Activated CD4-positive, CD25-positive, alpha-beta regulatory T cell (primary cell): ENCODE measurements at places on chromosomes 2 and 18.

DNA sequence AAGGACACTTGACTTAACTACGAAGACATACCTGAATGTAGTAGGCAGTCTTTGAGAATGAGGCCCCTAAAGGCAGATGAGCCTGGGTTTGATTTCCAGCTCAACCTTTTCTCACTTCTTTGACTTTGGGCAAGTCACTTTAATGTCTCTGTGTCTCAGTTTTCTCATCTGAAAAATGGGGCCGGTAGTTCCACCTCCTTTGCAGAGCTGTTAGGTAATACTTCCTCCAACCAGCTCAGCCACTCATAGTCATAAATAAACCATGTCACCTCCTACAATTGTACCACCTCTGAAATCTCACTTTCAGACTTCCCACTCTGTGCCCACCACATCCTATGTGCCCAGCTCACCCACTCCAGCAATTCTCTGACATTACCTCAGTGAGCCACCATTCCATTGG, 10.4 kb downstream of the ARHGAP25 start:
- DNase-seq = no peak

DNA sequence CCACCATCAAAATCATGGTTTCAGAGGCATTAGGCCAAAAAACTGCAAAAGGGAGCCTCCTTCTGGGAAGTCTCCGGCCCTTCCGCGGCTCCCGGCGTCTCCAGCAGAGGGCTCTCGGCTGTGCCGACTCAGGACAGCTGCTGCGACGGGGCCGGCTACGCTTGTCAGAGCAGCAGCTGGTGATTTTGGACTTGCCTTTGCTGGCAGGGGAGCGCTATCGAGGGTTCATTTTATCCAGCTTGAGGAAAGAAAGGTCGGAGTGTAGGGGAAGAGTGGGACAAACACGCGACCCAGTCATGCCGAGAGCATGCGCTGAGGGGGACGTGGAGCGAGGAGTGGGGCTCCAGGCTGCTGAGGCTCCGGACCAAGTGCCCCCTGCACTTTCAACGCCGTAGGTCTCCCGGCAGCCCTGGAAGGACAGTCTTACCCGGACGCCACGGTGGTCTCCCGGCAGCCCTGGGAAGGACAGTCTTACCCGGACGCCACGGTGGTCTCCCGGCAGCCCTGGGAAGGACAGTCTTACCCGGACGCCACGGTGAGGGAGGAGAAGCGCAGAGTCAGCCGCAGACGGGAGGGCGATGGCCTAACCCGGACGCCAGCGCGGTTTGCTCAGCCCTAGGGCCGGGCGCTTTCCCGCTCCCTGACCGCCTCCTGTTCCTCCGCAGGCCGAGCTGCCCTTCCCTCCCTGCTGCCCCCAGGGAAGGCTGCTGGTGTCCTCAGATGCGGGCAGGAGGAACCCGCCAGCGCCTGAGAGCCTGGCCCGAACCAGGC, 21.7 kb downstream of the DDX18 start:
- peak; percentile 8 for DNase-seq

DNA sequence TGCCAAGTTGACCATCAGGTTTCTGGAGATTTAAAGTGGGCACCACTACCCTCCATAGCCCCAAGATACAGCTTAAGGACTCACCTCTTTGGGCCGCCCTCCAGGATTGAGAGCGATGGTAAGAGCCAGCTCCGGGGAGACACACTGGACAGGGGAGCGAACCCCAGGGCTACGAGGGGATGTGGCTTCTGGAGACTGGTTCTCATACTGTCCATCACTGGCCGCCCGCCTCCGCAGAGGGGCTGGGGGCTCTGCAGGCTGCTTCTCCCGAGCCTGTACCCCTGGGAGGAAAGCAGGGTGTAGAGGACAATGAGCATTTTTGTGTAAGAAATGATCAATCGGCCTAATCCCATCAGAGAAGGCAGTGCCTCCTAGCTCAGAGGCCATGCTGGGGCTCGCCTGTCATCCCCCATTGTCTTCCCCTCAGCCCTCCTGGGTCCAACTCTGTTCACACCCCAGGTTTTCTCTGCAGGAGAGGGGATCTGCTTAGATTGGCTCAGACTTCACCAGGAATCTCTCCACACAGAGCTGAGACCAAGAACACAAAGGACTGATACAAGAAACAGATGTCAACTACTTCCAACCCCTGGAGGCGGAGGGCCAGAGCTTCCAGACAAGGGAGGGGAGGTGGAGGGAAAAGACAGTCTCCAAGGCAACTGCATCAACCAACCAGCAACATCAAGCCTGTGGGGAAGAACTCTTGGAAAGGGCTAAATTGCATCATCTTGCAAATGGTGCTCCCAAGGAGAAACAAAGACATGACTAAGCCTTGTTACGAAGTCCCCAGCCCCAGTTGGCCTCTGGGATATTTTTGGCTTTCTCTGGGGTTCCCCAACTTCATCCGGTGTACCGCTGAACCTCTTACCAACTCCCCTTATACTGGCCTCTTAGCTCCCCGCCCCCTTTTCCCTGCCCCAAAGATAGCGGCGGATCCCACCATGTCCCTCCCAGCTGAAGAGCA, 166.6 kb downstream of the TNS1 start:
- DNase-seq = no peak

DNA sequence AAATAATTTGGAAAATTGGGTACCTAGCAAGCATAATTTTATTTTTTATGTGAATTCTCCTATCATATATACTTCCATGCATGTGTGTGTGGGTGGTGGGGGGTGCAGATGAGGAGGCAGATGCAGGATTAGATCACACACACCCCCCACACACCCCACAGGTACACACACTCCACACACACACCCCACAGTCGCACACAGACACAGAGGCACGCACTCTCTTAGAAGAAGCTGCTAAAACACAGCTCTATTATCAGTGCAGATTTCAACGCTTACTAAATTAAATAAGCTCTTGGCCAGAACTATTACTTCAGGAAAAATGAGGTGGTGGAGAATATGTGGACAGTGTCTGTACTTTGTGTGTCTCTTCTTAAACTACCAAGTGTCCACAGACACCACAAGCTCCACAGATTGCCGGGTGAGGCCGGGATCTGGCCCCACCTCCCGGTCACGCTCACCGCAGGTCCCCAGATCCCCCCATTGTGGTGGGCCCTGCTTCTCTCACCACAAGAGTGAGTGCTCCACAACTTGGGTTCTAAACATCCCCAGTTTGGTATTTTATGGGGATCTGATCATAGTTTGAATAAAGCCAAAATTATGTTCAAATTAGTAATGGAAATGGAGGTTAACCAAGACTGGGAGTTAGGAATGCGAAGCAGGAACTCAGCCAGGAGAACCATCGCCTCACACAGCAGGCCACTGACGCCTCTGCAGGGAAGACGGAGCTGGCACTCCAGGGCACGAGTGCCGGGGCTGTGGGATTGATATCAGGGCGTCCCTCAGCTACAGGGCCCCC, 102.1 kb downstream of the PXDN start:
- DNase-seq = no peak
